ENCODE measurements at places on chromosomes 1 and 21.

DNA sequence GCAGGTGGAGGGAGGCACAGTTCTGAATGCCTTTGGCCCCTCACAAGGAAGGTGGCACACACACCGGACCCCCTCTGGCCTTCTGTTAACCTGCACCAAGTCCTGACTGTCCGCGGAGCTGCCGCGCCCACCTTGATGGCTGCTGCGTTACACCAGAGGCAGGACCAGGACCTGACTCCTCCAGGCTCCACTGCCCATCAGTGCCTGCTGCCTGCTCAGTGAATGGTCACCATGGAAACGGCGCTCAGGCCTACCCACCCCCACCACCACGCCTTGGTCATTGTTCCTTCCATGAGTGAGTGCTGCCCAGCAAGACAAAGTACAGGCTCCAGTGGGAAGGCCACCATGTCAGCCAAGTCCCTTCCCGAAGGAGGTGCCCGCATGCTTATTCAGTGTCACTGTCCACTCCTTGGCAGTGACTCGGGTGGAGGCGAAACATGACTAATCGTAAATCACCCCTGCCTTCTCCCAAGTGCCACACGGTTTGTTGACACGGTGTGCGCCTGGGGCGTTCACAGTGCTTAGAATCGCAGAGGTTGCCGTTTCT is 57.3 kb downstream of the SLC37A1 start:
- no peak for DNase-seq

GRCh38 chr1:21794656-21795055 is 11.7 kb upstream of the USP48 start:
- DNase-seq, result no peak

DNA sequence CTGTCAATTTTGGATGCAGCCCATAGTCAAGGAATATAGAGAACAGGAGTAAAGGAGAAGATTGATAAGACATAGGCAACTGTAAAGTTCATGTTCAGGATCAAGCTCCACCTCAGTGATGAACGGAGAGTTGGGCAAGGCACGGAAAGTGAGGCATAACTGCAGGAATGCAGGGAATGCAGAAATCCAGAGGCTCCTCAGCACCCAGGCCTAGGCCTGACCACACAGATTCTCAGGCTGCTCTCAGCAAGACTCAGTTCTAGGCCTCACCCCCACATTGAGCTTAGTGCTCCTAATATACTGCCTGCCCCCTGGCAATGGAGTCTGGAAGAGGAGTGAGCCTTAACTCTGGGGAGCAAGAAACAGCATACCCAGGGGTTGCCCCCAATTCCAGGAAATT is 36.3 kb upstream of the S1PR1 start:
- no peak for DNase-seq

DNA sequence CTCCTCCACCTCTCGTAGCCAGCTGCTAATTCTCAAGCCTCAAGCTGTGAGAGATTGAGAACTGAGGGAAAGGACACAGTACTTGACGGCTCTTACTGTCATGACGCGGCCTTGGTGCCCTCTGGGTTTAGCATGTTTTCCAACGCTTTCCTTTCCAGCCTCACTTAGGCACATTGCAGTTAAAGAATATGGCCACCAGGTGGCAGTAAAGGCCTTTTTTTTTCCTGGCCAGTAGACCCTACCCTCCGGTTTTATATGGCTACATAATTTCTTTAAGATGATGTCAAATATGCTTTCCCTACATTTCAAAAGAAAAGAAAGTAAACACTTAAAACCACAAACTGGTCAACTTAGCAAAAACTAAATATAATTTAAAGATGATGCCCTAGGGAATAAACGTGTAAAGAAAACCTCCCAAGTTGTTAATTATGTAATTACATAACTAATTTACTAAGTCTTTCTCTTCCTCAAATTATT is 56.8 kb upstream of the PRDX6 start:
- no peak for DNase-seq

DNA sequence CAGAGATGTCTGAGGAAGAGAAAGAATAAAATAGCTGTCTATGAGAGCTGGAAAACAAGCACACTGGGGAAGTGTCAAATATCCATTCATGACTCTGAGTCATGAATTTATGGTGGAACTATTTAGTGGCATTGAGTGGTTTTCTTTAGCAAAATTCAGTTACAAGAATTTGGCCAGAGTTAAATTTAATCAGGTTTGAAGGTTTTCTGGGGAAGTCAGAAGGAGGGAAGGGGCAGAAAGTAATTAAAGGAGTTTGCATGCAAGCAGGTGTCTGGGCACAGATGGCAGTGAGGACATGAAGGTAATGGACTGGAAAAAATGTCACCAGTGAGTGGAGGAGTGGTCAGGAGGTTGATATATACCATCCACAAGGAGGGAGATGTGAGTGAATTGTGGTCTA is 121.9 kb upstream of the IVNS1ABP start:
- no peak for DNase-seq

DNA sequence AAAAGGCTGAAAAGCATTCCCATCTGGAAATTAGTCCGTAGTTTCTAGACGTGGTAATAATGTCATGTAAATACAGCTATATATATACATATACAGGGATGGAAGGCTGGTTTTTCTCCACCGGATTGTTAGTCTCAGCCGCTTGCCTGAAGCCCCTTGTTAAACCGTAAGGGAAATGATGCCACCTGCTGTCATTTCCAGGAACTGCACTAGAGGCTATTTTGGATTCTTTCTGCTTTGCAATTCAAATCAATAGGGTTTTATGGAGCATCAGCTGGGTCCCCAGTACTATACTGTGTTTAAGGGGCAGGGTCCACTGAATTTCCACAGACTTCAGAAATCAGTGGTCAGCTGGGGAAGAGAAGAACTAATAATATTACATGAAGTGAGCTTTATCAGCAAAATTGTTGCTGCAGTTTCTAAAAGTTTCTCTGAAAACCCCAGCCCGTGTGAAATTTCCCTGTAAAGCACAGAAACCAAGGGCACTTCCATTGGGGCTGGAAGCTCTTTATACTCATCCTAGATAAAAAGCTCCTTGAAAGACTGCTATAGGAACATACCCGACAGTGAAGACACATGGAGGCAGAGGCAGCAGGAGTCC is 33.8 kb upstream of the MPZL1 start:
- peak; percentile 80 for DNase-seq

- no peak for DNase-seq
These were observed 7.9 kb upstream of the HENMT1 start for GRCh38 chr1:108668777-108669176.

DNA sequence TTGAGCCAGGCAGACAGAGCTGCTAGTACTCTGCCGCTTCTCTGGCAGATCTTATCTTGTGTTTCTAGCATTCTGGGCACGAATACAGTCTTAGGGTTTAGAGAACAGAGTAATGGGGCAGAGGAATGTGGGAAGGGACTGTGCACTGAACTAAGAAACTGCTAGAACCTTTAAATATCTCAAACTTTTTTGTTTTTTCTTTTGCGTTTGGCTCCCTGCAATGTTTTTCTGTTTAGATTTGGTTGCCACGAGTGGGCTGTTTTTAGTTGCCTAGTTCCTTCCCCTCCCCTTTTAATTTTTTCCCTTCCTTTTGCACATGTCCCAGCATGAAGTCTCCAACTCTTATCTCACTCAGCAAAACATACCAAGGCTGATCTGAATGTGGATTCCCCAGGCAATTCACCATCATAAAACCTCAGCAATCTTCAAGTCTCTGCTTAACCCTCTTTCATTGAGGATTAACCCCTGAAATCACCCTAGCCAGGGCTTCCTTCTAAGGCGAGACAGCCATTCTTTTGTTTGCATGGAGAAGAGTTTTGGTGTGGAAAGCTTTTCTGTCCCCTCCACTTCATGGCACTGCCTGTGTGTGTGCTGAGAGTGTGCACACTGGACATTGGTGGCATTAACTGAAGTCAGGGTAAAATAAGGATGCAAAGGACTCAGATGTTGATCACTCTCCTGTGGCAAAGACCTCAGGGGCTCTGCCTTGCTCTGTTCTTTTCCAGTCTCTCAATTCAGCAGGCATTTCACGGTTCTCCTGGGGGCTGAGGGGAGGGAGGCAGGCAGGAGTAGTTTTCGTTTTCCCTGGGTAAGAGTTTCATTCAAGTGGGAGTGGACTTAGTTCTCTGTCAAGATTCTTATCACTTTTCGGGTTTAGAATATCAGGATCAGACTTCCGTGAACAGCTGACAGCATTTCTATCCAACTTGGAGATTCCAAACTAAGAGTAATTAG is 2.8 kb upstream of the ATF3 start:
- DNase-seq, result no peak

GRCh38 chr1:187878883-187879282 is 1050.1 kb downstream of the PLA2G4A start:
- no peak for DNase-seq

DNA sequence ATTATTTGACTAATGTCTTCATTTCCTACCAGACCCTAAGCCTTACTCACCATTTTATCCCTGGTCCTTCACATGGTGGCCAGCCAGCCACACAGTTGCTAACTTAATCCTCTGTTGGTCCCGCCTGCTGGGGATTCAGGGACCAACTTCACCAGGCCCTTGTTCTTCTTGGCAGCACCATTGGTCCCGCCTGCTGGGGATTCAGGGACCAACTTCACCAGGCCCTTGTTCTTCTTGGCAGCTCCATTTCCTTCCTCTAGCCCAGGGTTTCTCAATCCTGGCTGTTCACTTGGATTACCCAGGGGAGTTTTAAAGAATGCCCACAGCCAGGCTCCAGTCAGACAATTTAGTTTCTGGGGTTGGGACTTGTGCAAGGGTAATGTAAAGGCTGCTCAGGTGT is 233.1 kb upstream of the CSF3R start:
- DNase-seq, result no peak

- no peak for DNase-seq
These were observed 46.3 kb downstream of the ELAPOR1 start for GRCh38 chr1:109160071-109160840.

- DNase-seq, result no peak
These were observed 996 bp upstream of the SH3BGRL3 start for GRCh38 chr1:26278724-26279455.

DNA sequence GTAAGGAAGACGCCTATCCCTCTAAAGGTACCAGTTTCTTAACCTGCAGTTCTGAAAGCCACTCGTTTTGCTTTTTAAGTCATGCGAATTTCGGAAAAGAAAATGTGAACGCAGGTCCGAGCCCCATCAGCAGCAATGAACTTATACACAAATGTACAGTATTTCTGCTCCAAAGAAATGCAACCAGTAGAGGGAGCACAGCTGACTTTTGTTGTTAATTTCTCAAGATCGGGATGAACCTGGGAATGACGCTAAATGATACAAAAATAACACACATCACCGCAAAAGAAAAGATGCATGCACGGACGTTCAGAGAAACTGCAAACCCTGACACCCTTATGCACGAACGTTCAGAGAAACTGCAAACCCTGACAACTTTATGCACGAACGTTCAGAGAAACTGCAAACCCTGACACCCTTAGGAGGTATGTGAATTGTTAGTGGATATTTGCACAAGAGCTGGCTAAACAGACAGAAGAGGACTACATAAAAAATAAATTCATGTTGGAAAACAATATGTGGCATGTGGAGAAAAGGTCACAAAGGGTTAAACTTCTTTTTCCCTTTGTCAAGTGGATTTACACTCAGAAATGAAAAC is 3.5 kb upstream of the TIAM1 start:
- DNase-seq, result no peak

GRCh38 chr1:4397196-4397595 is 257.2 kb upstream of the AJAP1 start:
- DNase-seq, result no peak

- DNase-seq, result peak; percentile 6
These were observed 59.2 kb downstream of the TBX15 start for GRCh38 chr1:118928739-118929554.

GRCh38 chr21:42389449-42389835 is 6.4 kb downstream of the TMPRSS3 start:
- no peak for DNase-seq

GRCh38 chr1:244111027-244111426 is 59.9 kb downstream of the ZBTB18 start:
- DNase-seq, result no peak

GRCh38 chr1:243645281-243645680 is 204.8 kb downstream of the AKT3 start:
- no peak for DNase-seq

DNA sequence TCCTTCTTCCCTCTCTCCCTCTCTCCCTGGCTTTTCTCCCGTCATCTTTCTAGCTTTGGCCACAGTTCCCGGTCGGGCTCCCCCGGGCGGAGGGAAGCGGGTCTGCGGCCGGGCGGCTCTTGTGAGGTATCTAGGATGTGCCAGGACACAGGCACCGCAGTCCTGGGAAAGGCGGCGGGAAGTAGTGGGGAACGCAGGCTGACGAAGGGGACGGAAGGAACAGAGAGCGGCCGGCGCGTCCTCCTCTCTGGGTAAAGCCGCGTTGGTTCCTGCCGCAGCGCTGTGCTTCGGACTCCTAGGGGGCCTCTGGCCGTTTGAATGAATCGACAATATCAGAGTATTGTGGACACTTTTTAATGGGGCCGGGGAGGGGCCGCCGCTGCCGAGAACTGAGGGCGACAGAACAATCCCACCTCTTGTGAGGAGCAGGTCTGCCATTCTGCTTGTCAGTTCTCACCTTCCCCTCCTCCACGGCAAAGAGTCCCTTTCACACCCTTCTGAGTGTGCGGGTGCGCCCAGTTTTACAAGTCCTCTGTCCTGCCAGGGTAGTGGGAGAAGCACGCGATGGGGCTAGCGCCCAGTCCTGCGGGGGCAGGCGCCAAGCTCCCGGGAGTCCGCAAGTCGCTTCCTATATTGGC is 1.2 kb upstream of the LHX9 start:
- peak; percentile 39 for DNase-seq

- no peak for DNase-seq
These were observed 564.4 kb downstream of the MATN1 start for GRCh38 chr1:30159015-30159414.

- no peak for DNase-seq
These were observed 23.6 kb upstream of the ARHGEF10L start for GRCh38 chr1:17515902-17516301.

DNA sequence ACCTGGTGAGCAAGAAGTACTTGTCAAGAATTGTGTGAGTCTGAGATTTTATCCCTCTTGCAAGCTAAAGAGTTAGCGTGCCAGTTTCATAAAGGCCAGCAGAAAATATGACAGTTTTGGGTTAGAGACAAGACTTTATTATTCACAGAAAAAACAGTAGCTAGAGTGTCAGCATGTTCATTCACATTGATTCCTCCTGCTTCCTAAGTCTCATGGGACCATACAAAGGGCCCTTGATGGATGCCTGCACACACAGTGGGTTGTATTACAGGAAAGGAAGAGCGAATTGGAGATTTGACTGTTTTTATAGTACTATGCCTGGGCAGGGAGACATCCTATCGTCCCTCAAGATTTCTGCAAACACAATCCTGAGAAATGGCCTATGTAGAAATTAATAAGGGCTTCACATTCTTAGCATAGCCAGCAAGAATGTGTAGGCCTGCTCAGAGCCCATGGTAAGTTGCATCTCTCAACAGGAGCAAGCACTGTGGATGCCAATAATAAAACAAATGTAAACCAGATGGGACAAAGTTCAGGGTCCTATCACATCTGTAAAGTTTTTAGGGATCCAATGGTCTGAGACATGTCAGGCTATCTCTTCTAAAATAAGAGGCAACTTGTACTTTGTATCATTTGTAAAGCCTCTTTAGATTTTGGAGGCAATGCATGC is 4.0 kb upstream of the ASPM start:
- DNase-seq, result no peak

GRCh38 chr21:36126621-36127110 is 8.2 kb upstream of the CBR3 start:
- DNase-seq, result no peak

GRCh38 chr1:29240400-29240837 is 4.1 kb downstream of the PTPRU start:
- no peak for DNase-seq
